Colonic mucosa (tissue), 4 donors: ENCODE measurements at places on chromosomes 12 and 14. TPM values are rescaled to one million over a fixed set of nuclear protein-coding genes. Genes with fewer than 3 reads are reported as not detected.

GRCh38 chr14:77377502-77377844 lies 294 bp downstream of the SAMD15 start:
- DNase-seq, result no peak

DNA sequence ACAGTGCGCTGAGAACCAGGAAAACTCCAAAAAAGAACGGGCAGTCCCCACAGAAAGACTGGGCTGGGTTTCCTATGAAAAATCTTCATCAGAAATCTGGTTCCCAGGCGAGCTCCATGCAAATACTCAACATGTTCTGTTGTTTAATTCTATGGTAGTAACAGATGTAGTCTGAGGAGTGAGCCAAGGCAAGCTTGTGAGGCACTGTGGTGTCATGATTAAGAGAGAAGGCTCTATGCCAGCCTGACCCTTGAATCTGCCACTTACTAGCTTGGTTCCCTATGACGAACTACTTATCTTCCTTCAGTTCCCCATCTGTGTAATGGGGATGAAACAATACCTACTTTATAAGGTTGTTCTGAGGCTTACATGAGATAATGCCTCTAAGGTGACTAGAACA lies 10.7 kb downstream of the POMT2 start:
- DNase-seq, result no peak

GRCh38 chr12:22993609-22994315 lies 368.8 kb downstream of the ETNK1 start:
- no peak for DNase-seq

Gene MYF5
- not detected for total RNA-seq

- DNase-seq, result no peak
Measured at GRCh38 chr12:41293011-41293410, 104.9 kb downstream of the PDZRN4 start.

DNA sequence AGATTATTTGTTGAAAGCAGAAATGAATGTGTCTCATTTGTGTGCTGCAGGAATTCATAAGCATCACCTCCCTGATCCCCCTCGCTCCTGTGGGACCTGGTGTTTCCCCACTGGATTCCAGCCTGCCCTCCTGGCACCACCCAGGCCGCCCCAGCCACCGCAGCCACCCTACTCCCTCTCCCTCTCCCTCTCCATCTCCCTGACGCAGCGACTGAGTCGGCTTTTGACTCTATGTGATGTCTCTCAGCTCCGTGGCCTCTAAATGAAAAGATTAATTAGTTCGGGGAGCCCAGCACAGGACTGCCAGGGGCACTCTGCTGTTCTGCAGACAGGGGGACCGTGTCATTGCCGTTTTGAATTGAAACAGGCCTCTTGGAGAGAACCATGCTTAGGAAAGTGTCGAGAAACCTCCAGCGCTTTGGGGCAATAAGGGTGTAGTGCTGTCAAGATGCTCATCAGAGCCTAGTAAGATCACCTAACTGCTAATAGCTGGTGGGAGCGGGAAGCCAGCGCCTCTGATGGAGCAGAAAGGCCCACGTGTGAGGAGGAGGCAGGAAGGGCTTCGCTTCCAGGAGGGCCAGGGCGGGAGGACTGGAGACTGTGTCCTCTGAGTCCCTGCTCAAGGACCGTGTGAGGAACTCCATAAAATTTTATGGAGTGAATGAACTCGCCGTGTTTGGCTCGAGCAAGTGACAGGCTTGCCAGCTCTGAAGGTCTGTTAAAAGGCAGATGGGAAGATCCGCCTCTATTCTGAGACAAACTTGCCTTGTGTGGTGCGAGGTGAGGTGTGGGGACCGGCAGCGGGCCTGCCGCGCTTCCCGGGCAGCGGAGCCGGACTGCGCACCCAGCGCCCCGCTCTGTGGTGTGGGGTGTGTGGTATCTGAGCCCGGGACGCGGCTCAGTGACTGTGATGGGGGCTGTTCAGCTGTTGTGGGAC lies 157.4 kb upstream of the C14orf180 start:
- no peak for DNase-seq

Gene SIX6
- total RNA-seq, result not detected

DNA sequence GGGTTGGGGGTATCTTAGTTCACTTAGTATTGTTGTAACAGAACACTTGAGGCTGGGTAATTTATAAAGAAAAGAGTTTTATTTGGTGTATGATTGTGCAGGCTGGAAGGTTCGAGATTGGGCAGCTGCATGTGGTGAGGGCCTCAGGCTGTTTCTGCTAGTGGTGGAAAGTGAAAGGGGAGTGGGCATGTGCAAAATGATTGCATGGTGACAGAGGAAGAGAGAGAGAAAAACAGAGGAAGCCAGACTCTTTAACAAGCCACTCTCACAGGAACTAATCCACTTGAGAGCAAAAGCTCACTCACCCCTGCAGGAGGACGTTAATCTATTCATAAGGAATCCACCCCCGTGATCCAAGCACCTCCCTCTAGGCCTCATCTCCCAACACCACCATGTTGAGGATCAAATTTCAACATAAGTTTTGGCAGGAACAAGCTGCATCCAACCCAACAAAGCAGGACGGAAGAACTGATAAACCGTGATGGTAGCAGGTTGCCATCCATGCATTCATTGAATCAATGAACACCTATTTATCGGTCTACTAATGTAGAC lies 165.0 kb upstream of the GZMB start:
- no peak for DNase-seq

DNA sequence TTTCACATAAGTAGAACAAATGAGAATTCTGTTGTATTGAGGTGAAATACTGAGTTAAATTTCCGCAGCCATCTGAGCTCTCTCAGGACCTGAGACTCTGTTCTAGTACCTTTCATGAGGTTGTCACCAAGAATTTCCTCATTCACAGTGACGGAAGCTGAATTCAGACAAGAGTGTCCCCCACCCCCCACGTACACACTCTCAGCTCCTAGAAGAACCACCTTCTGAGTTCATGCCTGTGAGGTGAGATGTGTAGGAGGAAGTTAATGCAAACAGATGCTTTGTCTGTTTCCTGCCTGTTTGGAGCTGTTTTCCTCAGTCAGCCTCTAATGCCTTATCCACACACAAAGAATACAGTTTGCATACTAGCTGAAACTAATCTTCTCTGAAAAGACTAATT lies 18.2 kb downstream of the BICDL1 start:
- no peak for DNase-seq

Gene KRT81
- total RNA-seq, result 0.77 TPM

DNA sequence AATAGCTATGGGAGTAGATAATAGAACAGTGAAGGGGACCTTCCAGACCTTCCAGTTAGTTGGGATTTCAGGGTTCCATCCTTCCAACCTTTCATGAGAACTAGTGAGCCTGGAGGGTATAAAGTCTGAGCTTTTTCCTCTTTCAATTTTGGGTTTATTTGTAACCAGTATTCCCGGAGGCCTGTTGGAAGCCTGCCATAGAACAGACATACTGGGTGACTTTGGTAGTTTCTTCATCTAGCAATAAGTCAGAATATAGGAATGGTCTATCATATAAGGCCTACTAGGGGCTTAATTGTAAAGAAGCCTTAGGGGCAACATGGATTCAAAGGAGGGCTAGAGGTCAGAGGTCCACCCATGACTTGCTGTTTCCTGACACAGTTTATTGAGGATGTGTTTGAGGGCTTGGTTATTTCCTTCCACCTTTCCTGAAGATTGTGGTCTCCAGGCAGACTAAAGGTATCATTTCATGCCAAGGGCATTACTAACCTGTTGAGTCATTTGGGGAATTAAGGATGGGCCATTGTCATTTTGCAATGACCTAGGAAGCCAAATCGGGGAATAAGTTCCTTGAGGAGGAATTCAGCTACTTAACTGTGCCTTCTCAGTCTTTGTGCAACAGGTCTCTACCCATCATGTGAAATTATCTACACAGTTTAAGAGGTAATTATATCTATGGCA lies 410.3 kb downstream of the SLC6A15 start:
- DNase-seq, result no peak

- DNase-seq, result no peak
Measured at GRCh38 chr12:112714166-112714710, 77.3 kb upstream of the RPH3A start.

GRCh38 chr12:98651328-98651727 lies 6.2 kb downstream of the APAF1 start:
- no peak for DNase-seq

Gene CCDC196
- 1.3 TPM for total RNA-seq

DNA sequence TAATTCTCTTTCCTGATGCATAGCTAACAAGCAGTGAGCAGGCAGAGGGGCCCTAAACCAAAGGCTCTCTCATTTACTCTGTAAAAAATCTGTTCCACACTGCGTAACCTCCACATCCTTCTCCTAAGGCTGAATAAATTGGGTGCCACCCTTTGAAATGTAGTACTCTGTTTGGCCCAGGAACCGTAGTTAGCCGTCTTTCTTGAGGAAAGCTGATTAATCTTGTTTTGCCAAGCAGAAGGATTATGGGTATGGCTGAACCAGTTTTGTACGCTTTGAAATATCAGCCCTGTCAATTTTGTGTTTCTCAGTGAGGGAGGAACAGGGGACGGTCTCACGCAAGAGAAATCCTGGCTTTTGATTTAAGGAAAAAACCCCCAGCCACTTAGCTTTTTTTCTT lies 19.7 kb downstream of the EML1 start:
- no peak for DNase-seq

DNA sequence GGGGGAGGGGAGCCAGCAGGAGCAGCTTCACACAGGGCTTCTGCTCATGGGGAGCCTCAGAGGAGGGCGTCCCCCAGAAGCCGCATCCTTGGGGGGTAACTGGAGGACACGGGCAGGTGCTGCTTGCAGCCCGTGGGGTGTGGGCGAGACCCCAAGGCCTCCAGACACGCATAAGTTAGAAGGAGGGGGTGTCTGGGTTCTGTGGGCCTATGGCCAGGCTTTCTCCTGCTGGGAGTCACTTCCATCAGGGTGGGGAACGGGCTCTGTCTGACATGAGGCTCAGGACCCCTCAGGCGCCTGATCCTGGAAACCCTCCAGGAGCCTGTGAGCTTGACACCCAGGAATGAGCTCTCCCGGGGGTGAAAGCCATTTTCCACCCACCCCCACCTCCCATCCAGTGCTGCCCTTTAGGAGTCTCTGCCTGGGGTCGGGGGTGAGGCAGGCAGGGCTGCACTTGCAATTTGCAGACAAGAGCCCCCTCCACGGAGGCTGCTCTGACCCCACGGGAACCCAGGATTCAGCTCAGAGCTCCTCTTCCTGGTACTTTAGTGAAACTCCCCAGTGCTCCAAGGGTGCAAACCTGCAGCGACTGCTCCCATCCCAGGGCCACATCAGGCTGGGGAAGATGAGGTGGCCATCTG lies 325.7 kb downstream of the ADGRD1 start:
- no peak for DNase-seq

Gene TMTC1
- 3.3 TPM for total RNA-seq

Gene P2RX2
- not detected for total RNA-seq

- DNase-seq, result no peak
Measured at GRCh38 chr12:84822525-84822924, 90.1 kb downstream of the SLC6A15 start.

- DNase-seq, result no peak
Measured at GRCh38 chr12:52232674-52233461, at the start of gene KRT7. Gene KRT7, plus strand, starts transcription at chr12:52233243. Its CDS starts 54 bp downstream, at chr12:52233297.

Gene GPR135
- total RNA-seq, result 1.4 TPM

Gene HOMEZ
- 21.9 TPM for total RNA-seq

DNA sequence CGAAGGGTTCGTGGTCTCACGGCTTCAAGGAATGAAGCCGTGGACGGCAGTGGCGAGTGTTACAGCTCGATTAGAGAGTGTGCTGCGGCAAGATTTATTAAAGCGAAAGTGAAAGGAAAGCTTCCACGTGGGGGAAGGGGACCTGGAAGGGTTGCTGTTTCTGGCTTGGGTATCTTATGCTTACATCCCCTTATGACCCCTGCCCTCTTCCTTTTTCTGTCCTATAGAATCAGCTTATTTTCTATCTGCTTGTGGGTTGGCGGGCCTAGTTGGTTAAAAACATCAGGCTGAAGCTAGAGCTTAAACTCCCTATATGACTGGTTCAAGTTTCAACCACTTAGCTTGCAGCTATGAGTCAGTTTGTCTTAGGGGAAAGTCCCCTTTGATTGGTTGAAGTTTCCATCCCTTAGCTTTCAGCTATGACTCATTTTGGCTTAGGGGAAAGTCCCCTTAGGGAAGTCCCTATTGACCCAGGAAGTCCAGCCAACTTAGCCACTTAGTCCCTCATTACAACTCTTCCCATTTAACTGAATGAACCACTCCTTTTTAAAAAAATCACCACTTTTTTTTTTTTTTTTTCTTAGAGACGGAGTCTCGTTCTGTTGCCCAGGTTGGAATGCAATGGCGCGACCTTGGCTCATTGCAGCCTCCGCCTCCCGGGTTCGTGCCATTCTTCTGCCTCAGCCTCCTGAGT lies 1494.7 kb upstream of the TMEM132C start:
- DNase-seq, result no peak

DNA sequence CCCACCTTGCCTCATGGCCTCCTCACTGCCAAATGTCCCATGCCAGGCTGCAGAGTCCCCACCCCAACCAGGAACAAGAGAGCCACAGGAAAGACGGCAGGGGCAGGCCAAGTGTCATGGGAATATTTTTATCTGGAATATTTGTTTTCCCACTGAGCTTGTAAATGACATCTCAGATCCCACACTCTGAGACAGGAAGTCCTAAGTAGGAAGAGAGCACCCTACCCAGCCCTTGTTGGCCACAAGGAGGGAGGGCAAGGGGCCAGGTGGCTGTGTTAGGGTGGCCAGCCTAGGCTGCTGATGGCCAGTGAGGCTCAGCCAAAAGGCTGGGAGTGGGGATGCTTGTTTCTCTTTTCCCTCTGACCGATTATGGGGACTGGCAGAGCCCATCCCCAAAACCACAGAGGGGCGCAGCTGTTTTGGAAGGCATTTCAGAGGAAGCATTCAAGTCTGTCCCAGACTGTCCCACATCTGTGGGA lies 7.7 kb upstream of the MEG3 start:
- DNase-seq, result no peak

Gene OR5AU1
- total RNA-seq, result not detected

Gene KERA
- not detected for total RNA-seq

Gene GPR162
- total RNA-seq, result 1.9 TPM

DNA sequence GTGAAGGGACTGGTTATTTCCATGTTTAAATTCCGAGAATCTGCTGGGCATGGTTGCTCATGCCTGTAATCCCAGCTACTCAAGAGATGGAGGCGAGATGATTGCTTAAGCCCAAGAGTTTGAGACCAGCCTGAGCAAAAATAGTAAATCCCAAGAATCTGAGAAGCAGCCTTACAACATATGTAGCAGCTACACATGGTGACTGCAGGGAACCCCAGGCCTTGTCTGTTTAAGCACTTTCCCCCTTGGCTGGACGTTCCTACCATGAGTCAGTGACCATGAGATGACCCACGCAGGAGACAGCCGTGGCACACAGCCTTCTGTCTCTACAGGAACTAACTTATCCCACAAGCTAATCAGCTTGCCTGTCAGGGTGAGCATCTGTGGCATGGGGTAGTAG lies 5.5 kb upstream of the SLC24A4 start:
- DNase-seq, result no peak

GRCh38 chr14:87461704-87462103 lies 531.3 kb downstream of the GALC start:
- no peak for DNase-seq

DNA sequence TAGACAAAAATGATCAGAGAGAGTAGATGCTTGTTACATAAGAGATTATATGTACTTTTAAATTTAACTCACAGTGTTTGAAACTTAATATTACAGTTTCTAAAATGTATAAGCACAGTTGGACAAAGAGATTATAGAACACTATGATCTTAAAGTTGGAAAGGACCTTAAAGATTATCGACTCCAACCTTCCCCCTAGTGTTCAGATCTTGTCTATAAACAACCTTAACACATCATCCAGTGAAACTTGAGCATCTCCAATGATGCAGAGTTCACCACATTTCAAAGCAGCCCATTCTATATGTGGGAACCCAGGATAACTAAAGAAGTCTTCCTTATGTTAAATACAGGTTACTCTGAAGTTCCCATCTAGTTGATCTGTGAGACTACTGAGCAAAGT lies 480.8 kb downstream of the RMST start:
- no peak for DNase-seq

Gene GALNT8
- total RNA-seq, result 21.6 TPM
